ENCODE measurements at places on chromosomes 2 and 18.

GRCh38 chr2:239002954-239003623 is 155.2 kb downstream of the TWIST2 start:
- DNase-seq, result no peak

- no peak for DNase-seq
These were observed 613.4 kb downstream of the PLCL1 start for GRCh38 chr2:198417836-198418235.

DNA sequence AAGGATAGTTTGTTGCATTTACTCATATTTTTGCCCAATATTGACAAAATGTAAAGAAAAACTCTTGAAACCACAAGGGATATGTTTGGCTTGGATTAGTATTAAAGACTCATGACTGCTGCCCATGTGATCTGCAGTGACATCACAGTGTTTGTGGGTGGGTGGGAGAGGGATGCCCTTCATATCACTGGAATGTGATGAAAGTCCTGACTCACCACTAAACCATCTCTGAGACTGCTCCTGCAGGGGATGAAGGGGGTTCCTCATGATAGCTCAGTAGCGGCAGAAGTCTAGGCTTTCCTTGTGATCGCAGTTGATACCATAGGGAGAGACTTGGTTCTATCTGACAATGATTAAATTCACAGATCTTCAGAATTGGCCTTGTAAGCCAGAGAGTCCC is 451.2 kb downstream of the CNTNAP5 start:
- DNase-seq, result no peak

DNA sequence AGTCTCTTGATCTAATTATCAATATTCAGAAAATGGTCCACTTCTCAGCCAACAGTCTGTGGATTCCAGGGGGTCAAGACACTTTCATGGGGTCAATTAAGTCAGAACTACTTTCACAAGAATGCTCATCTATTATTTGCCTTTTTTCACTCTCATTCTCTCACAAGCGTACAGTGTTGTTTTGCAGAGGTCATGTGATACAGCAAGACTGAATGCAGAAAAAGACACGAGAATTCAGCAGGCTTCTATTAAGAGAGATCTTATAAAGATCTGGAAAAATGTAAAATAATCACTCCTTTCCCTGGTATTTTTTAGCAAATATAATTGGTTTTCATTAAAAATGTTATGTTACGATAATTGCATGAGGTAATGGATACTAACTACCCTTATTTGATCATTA is 8.7 kb downstream of the RPRD1A start:
- DNase-seq, result no peak

DNA sequence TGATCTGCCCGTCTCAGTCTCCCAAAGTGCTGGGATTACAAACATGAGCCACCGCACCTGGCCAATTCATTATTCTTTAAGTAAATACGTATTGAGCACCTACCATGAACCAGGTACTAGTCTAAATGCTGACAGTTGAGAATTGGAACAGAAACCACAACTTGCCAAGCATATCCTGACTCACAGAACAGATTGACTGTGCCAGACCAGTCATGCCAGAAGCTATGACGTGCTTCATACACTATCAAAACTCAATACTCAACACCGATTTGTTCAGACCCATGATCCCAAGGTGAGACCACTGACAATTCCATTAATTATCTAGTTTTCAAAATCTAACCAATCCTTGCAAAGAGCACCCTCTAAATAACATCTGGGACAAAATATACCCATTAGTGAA is 148.6 kb downstream of the B3GNT2 start:
- no peak for DNase-seq

DNA sequence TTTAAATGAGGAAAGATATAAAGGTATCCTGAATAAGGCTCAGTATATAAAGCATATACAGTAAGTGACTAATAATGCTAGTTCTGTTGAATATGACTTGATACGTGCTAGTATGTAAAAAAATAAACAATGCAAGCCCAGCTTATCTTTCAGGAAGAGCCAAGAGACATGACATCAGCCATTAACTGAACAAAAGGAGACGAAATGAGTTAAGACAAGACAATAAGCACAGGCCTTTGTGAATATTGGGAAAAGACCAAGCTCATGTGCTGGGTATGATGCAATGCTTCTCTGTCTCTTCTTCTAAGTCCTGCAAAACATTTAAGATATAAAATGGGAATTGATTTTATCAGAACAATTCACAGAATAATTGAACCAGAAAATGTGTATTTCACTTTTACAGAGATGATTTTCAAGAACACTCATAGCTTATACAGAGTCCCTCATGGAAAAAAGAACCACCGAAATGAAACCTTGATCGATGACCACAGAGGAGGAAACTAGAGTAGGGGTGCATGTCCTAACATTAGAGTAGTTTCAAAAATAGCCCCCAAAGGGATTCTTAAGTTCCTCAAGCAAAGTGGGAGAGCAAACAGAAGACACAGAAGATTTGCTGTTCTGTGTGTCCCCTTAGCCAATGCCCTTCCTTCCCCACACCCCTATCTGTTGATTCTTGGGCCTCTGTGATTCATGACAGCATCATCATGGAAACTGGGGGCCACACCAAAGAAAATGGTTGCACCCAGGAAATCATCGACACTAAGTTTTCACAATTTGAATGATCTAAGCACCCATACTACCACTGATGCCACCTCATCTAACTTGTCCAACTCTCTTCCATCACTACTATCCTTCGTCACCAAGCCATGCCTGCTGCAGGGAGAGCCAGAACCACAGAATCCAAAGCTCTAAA is 68.0 kb upstream of the CRIM1 start:
- no peak for DNase-seq

DNA sequence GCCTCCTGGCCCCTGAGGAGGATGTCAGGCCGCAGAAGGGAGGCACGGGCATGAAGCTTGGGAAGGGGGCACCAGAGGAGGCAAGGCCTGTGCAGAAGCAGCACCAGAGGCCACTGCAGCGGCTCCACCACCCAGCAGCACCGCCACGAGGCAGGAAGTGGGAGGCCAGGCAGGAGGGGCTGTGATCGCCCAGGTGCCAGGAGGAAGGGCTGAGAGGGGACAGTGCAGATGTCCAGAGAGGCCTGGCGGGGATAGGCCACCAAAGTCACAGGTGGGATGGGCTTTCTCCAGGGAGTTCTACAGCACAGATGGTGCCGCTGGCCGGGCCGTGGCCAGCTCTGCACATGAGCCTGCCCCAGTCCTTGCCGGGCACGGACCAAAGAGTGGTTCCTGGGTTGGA is 6.0 kb upstream of the ALPI start:
- DNase-seq, result no peak

- peak; percentile 14 for DNase-seq
These were observed at the start of gene ALK for GRCh38 chr2:29921560-29921915. ALK (minus strand) TSS chr2:29921586; CDS start chr2:29920659, 927 bp downstream.

DNA sequence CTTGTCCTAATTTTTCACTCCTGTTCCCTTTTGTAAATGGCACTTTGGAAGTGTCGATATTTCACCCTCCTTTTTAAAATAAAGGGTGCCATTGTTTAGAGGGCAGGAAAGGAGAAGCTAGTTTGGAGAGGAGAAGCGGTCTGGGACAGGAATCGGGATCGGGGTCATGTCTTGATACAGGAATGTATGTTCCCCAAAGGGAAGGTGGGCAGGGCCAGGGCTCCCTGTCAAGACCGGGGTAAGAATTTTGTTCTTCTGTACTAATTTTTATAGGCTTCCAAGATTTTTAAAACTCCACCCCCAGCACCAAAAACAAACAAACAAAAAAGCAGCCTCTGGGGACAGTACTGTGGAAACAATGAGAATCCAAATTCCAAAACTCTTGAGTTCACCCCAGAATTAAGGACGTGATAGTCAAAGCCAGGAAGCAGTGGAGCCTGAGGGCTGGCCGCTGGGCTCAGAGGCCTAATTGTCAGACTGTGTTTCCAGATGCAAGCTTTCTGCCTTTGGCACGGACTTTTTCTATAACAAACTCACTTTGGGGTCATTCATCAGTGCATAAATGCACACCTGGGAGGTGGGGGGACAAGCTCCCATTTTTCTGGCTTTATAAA is 250.4 kb upstream of the SIX2 start:
- DNase-seq, result no peak

DNA sequence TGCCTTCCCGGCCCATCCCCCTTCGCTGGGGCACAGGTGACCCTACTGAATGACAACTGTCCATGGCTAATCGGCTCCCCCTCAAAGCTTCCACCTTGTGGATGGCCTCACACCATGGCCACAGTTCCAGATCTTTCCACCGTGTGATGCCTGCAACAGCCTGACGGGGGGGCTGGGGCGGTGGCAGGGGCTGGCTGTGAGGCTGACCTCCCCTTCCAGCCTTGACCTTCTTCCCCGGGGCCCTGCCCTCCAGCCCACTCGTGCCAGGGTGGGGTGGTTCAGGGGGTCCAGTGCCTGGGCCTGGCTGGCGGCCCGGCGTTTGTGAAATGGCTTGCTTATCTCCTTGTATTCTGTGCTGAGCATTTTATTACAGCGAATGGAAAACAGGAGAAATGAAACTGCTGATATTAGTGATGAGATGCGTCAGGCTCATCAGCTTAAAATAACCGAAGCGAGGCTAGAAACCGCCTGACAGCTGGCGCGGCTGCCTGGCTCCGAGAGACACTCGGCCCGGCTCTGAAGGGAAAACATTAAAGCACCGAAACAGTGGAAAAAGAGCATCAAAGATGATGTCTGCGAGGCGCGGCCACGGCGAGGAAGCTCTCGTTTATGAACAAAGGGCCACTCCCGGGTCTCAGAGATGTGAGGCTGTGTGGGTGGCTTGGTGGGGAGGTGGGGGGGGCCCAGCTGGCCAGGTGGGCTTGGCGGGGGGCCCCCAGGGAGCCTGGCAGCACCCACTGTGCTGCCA is 916 bp upstream of the PDCD1 start:
- peak; percentile 67 for DNase-seq

DNA sequence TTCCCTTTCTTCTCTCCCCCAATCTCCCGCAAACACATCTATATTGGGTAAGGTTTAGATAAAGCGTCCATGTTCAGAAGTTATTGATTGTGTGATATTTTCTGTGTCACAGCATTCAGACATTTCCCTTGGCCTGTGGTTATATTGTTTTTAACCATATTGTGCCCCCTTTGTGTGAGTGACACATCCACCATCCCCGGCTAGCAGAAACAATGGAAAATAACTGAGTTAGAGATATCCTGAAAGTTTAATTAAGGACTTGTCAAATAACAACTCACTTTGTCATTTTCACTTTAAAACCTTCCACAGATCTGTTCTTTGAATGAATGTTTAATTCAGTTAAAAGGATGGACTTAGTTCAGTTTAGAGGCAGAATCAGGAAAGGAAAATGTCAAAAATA is 151.0 kb downstream of the KCNJ3 start:
- DNase-seq, result no peak

All from stimulated activated CD8-positive, alpha-beta memory T cell treated with anti-CD3 and anti-CD28 coated beads, Interleukin-4, amount 100 ng/mL, for 4 hours (primary cell).